ENCODE measurements at places on chromosomes 4 and X.

GRCh38 chr4:71558248-71558647 lies 219.4 kb downstream of the SLC4A4 start:
- no peak for DNase-seq

DNA sequence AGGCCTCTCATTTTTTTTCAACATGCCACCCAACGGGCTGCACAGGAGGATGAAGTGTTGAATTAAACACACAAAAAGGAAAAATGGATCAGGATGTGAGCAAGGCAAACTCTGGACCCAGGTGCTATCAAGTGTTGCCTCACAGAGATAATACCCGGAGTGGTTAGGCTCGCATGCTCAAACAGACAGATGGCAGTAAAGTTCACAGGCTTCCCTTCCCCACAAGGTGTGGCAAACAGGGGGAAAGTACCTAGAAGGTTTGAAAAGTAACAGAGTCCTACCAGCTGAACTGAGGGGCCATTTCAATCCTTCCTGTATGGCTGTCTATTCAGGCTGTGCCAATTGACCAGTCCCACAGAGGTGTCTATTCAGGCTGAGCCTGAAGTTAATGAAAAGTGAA lies 123.9 kb upstream of the GC start:
- DNase-seq: no peak

DNA sequence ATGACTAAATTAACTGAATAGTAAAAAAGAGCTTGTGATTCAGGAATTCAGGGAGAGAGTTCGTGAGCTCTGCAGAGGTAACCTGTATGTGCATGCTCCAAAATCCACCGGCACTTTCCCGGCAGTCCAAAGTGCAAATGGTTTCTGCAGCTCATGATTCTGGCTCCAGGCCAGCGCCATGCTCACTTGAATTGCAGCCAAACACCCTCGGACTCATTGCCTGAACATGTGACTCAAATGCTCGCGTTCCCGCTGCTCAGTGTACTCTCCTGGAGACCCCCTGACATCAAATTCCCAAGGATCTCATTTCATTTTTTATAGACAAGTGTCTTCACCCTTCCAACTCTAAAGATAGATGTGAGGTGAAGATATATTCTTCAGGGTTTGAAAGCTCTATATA lies 44.1 kb upstream of the SH3RF1 start:
- peak; percentile 69 for DNase-seq

DNA sequence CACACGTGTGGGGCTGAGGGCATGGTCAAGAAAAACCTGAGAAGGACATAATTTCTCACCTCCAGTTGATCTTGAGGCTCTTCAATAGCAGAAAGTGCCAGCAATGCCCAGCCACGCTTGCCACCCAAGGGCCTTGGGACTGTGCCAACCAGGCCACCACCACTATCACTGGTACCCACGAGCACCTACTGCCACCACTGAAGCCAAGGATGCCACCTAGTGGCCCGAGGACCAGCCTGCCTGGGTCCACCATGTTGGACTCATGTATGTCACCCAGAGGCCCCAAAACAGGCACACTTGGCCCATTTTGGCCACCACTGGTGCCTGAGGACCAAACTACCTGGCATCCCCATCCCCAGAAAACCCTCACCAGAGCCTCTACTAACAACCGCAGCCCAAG lies 191.8 kb downstream of the ADAM29 start:
- DNase-seq: no peak

- no peak for DNase-seq
These were observed 163.8 kb upstream of the KLF8 start for GRCh38 chrX:56068274-56068758.

GRCh38 chrX:137171626-137172025 lies 137.8 kb upstream of the GPR101 start:
- DNase-seq: no peak

DNA sequence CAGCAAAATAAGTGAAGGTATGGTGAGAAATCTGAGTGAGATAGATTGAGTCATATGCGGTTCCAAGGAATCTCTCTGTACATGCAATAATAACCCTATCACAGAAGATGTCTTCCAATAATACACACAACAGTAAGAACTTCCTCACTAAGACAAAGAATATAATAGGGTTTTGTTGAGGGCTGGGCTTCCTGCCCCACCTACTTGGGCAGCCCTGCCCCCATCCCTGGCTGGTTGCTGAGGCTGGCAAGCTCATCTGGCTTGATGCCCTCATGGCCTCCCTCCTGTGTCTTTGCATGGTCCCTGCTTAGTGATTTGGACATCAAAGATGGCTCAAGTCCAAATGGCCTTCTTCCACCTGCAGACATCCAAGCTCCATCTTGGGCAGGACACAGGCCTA lies 2.7 kb downstream of the GEMIN8 start:
- DNase-seq: peak; percentile 54

GRCh38 chr4:85369703-85370380 lies 105.1 kb upstream of the ARHGAP24 start:
- no peak for DNase-seq

GRCh38 chrX:150627957-150628356 lies 59.5 kb downstream of the MTM1 start:
- no peak for DNase-seq

DNA sequence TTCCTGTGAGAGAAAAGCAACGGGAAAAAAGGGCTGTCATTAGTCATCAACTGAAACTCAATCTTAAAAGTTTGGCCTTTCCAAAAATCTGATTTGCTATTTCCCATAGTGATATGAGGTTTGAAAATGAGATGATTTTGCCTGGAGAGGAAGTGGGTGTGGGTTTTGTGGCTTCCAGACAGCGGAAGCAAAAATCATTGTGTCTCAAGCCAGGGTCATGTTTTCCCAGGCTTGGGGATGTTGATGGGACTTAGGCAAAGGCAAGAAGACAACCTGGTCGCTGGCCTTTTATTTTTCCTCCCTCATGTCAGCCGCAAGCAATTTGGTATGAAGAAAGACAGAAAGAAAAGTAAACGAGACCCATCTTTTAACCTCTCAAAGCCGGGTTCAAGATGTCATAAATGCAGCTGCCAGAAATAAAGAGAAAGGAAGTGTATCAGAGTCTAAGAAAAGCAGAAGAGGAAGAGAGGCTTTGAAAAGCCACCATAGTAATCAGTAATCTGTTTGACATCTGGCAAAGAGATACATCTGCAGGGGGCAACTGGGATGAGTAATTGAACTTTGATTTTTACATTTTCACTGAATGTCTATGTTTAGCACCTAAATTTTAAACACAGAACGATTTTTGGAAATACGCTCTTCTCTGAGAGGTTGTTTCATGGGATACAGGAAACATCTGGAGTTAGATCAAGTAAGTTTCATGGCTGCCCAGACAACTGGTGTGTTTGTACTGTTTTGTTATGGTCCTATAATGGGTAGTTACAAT lies 521.6 kb upstream of the SLIT2 start:
- DNase-seq: no peak

DNA sequence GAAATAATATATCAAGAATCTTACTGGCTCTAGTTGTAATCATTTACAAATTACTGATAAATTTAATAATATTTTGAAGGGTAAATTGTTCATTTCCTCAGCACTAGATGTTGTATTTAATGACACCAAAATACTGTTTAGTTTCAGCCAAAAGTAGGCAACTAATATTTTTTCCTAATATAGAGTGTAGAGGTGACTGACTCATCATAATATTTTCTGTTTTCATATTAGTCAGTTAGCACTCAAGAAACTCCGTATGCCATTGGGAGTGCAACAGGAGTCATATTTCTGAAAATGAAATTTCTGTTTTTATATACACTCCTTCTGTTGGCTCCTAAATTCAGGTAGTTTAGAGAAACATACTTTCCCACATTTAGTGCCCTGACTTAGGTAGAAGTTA lies 36.6 kb upstream of the PTPN13 start:
- no peak for DNase-seq

DNA sequence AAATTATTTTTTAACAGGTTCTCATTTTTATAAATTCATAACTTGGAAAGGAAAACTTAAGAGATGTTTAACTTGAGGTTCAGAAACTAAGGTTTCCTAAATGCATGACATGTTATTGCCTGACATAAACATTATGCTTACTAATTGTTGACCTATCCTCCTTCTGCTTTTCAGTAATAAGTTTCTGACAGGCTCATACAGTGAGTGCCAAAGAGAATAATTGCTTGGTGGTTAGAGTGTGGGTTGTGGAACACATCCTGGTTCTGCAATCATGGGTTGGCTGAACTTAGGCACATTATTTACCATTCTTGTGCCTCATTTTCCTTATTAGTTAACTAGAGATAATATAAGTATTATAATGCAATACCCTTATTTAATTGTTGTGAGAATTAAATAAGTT lies 56.5 kb downstream of the BMPR1B start:
- DNase-seq: no peak

- DNase-seq: no peak
These were observed 174.4 kb downstream of the RAB28 start for GRCh38 chr4:13309751-13310150.

DNA sequence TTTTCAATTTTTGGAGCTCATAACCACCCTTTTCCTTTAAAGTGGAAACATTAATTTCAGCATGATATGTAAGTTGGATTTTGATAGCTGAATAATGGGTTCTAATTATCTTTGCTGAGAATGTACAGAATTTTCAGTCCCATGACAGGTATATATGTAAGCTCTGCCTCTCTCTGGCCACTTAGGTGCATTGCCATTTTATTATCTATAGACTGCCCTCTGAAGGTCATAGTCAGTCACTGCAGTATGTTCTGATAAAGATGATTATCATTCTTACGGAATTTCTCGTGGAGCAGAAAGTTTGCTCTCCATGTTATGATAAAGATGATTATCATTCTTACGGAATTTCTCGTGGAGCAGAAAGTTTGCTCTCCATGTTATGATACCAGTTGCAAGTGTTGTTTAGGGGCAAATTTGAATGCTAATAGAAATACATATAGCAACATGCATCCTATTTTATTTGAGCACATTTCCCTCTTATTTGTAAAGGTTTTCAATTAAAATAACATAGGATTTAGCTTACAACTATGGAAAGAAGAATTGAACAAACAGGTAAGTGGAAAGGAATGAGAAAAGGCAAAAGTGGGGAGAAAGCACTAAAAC lies 10.4 kb downstream of the AFP start:
- DNase-seq: peak; percentile 20

GRCh38 chrX:139199933-139200332 lies 330.6 kb upstream of the F9 start:
- no peak for DNase-seq

DNA sequence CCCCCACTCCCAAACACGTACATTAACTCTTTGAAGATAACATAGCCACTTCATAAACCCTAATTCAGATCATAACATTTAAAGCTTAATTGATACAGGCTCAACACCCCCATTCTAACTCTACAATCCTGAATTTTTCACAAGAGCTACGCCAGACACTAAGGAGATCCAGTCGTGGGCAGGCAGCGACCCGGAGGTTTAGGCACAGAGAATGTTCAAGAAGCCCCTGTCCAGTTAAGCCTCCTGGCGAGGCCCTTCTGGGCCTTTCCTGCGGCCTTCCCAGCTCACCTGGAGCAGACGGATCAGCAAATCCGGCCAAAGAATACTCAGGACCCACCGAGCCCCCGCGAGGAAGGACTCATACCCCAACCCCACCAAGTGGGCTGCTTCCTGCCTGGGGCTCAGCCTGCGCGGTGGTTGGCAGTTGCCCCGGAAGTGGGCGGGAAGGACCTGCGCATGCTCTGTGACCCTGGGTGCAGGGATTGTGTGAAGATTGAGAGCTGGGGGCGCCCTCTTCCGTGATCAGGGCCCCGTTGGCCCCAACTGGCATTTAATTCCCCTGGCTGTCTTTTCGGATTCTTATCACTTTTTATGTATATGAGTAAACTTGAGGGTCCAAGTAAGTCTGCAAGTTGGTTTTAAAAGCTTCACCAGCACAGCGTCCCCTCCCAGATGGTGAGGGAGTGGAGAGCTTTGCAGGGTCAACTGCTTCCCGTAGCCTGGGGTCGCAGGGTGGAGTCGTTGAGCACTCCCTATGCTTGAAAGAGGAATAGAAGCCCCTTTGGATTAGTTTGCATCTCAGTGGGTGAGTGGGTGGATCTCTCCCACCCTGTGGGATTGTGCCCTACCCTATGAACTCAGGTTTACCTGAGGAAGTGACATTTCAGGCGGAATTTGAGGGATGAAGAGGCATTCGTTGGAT lies at the start of gene TRIM61:
TRIM61 (minus strand) TSS at position 415 of the 922 bp plus-strand sequence. CDS start 7,655 bp downstream, outside the sequence.
- peak; percentile 67 for DNase-seq

- DNase-seq: no peak
These were observed 96.0 kb downstream of the PTTG2 start for GRCh38 chr4:38056011-38056685.

GRCh38 chrX:115901241-115901640 lies 269.3 kb upstream of the AGTR2 start:
- DNase-seq: no peak

DNA sequence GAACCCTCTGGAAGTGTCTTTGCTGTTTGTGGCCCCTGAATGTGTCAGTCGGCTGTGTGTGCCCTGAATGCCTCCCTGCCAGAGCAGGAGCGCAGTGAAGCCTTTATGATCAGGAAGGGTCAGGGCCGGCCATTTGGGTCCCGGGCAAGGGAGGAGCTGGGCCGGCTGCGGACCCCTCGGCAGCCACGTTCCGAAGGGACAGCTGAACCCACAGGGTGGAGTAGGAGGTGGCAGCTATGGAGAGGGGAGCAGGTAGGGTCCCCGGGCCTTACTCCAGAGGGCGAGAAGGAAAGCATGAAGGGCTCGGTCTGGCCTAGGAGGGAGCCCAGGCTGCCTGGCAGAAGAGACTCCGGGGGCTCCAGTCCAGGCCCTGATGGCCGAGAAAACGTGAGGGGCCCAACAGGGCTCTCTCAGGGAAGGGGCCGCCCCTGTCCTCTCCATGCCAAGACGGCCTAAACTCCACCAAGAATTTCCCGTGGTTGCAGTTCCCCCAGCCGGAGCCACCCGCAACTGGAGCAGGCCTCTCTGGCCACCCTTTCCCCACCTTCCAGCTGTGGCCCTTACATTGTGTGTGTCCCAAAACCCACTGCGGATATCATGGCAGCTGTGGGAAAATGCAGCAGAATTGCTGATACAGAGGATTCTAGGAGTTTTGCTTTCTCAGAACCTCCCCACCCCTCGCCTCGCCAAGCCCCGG lies 182.2 kb upstream of the STK26 start:
- DNase-seq: no peak

DNA sequence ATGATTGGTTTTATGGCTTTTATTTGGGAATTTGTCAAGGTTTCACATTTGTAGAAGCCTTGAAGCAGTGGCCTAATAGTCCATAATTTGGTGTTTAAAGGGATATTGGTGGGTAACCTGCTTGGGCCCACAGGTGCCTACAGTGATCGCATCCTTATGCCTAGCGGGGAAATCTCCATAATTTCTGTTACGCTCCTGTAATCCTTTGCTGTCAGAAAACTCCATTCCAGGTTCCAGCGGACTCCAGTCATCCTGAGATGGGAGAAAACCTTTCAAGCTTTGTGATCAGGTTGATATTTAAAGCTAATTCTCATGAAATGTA lies 257.0 kb upstream of the JADE1 start:
- no peak for DNase-seq

DNA sequence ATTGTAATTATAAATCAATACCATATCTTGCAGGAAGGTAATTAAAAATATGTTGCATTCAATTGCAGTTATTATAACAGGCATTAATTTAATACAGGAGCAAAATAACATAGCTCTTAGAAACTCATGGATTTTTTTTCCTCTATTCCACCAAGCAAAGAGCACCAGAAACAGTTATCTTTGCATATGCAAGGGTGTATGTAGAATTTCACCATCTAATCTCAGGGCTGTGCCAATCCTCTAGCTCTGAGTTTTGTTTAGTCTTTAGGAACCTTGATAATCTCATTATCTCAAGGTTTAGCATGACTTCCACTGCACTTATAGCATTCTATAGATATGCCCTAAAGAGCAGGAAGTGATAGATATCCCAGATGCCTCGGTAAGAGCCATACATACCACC lies 197.5 kb downstream of the VEGFC start:
- DNase-seq: no peak

GRCh38 chr4:170888660-170889059 lies 798.9 kb upstream of the AADAT start:
- no peak for DNase-seq

GRCh38 chr4:6565691-6566390 lies 9.1 kb upstream of the MAN2B2 start:
- DNase-seq: no peak
